ENCODE measurements at places on chromosomes 6 and 20.

DNA sequence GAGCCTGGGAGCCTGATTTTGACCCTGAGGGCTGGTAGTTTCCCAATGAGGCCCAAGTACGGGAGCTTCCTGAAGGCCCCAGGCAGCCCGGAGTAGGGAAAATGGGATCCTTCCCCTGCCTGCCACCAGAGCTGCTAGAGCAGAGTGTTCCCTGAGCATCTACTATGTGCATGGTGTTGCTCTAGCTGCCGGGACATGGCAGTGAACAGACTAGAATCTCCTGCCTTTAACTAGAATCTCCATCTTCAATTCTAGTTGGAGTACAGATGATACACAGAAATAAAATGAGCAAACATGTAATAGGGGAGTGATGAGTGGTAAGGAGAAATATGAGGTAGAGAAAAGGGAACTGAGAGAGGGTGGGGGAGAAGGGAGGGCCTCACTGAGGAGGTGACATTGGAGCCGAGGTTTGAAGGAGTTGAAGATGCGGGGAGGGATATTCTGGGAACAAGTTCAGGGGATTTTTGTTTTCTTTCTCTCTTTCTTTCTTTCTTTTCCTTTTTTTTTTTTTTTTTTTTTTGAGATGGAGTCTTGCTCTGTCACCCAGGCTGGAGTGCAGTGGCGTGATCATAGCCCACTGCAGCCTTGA, 18.5 kb downstream of the VSTM2L start:
- no peak for DNase-seq

DNA sequence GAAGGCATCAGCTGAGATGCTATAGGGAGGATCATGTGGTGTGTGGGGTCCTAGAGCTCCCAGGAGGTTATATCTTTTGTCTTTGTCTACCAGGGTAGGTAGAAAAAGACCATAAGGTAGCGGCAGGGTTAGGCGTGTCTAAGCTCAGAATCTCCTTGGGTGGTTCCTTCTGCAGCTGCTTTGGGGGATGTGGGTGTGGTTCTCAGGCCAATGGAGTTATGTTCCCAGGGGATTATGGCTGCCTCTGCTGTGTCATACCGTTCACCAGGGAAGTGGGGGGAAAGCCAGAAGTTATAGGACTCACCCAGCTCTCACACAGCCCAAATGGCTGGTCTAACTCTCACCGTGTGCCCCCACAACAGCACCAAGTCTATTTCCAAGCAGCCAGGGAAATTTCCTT, 107.4 kb upstream of the ADGRB3 start:
- DNase-seq = peak; percentile 6

GRCh38 chr20:23164176-23164601, 78.1 kb upstream of the CD93 start:
- no peak for DNase-seq

- DNase-seq = no peak
Measured at GRCh38 chr6:56515081-56515905, 127.4 kb downstream of the DST start.

- no peak for DNase-seq
Measured at GRCh38 chr6:712805-713204, 19.9 kb upstream of the EXOC2 start.

- DNase-seq = no peak
Measured at GRCh38 chr20:21229163-21229562, 74.0 kb upstream of the XRN2 start.

DNA sequence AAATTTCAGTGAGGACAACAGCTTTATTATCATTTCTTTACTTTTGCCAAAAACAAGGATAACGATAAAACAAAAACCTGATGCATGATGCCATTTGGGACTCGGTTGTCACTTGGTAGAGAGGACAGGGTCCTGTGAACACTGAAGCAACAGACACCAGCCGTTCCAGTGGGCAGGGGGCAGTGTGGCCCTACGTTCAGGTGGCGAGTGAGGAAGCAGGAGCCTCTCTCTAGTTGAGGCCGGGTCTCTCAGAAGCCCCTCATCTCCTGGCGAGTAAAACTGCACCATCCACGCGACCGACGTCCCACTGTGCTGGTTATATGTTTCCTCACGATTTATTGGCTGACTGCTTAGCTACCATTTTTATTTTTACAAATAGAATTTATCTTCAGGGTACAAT, 231.6 kb downstream of the THBS2 start:
- DNase-seq = no peak

- no peak for DNase-seq
Measured at GRCh38 chr6:125296471-125296870, 5.3 kb downstream of the HDDC2 start.

GRCh38 chr6:16956361-16956760, 145.5 kb upstream of the STMND1 start:
- DNase-seq = no peak

- DNase-seq = peak; percentile 5
Measured at GRCh38 chr6:80250391-80250997, 144.0 kb downstream of the BCKDHB start.

GRCh38 chr6:55569638-55570037, 9.4 kb downstream of the HMGCLL1 start:
- no peak for DNase-seq

- DNase-seq = no peak
Measured at GRCh38 chr6:75157336-75157735, 48.5 kb downstream of the COL12A1 start.

GRCh38 chr20:45067558-45067957, 33.4 kb downstream of the KCNS1 start:
- DNase-seq = no peak

- no peak for DNase-seq
Measured at GRCh38 chr6:135941275-135942025, 89.9 kb downstream of the PDE7B start.

DNA sequence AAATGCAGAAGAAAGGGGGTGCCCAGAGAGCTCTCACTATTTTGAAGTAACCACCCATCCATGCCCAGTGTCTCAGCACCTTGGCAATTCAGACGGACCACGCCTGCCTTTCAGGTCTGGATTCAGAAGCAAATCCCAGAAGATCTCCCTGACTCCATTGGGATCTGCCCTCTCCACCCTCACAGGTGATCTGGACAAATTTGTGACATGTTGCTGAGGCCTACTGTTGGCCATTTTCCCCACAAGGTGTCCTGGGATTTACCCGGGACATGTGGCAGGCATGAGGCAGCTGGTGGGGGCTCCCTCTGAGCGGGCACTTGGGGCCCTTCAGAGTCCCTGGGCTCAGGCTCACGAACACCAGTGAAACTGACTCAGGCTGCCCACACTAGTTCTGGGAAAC, 51.9 kb upstream of the IYD start:
- no peak for DNase-seq

DNA sequence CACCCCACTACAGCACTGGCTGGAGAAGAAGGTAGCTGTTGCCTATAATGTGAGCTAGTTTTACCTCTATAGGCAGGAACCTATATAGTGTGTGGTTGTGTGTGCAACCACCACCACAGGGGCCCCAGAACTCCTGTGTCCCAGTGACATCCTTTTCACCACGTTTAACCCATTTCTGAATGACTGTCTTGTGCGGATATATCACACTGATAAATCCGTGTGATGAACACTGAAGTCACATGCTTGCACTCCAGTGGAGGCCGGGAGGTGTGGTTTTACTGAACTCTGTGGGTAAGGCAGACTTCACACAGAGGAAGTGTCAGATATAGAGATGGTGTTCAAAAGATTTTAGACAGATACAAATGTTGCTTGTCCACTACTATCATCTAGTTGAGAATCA, 32.5 kb downstream of the SDHAF4 start:
- no peak for DNase-seq

DNA sequence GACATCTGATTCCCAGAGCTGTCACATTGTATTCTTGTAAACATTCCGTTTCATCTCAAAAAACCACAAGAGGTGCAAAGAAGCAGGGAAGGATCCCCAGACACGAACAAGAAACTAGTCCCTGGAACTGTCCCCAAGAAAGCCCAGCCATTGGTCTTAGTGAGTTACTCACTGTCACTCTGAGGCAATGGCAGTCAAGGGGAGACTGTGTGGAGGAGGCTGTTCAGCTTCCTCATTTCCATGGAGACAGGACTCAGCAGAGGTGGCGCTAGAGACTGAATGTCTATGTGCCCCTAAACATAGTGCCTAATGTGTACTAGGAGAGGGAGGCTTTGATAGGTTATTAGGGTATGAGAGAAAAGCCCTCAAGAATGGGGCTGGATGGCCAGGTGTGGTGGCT, 11.1 kb downstream of the ULBP1 start:
- DNase-seq = peak; percentile 69

GRCh38 chr20:23211164-23211563, 125.0 kb upstream of the CD93 start:
- DNase-seq = no peak

DNA sequence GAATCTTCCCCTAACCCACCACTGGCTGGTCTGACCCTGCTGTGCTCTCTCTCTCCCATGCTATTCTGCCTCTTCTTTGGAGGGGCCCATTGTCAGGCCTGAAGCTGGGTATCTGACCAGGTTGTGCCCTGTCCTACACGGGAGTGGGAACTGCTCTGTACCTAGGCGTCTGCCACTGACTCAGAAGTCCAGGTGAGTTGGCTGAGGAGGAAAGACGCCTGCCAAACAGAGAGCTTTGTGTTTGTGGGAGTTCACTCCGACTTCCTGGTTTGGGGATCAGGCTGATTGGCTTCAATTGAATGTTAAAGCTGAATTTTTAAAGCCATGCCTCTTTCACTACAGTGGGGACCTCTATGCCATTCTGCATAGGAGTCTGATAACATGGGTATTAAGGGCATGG, 136.0 kb downstream of the CCDC170 start:
- DNase-seq = no peak

GRCh38 chr6:69390125-69390524, 406.7 kb downstream of the LMBRD1 start:
- peak; percentile 18 for DNase-seq

- DNase-seq = no peak
Measured at GRCh38 chr20:57685146-57685758, 24.6 kb downstream of the PMEPA1 start.

DNA sequence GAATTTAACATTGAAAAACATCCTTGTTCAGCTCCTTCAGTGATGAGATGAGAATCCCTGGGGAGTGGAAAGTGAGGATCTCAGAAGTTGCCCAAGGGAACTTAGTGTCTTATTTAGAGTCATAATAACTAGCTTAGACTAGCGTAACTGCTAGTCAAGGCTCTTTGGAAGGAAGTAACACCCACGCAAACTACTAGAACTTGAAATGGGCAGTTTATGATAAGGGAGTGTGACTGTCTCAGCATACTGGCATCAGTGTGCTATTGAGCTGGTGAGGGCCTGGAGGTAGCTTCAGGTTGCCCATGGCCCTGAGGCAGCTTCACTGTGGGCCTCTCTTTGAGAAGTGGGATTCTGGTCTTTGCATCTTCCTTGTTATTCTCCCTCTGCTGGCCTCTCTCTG, 40.1 kb downstream of the SLX4IP start:
- peak; percentile 82 for DNase-seq

DNA sequence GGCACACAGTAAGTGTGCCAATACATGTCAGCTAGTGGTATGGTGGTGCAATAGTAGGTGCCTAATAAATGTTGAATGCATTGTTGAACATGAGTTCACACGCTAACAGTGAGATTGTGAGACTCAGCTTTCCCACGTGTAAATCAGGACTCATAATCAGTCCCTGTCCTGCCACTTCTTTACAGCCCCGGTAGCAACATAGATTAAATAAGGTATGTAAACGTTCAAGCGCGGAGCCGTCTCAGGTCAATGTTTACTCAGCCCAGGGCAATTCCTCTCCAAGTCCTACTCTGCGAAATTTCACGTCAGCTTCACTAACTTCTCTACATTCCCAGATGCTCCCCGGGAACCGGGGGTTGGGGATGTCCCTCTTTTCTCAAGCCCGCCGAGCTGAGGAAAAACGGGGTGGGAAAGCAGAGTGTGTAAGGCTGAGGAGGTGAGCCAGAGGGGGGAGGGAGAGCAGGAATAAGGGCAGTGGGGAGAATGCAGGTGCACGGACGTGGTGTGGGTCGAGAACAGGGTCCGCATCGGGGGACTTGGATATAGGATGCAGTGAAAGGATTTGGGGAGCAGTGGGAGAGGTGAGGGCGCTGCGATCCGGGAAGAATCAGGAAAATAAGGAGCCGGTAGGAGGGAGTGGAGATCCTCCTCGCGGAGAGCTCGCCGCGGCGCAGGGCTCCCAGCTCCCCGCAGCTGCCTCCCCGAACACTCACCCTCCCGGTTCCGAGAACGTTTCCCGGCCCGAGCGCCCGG, 544 bp upstream of the TP53INP2 start:
- peak; percentile 36 for DNase-seq

DNA sequence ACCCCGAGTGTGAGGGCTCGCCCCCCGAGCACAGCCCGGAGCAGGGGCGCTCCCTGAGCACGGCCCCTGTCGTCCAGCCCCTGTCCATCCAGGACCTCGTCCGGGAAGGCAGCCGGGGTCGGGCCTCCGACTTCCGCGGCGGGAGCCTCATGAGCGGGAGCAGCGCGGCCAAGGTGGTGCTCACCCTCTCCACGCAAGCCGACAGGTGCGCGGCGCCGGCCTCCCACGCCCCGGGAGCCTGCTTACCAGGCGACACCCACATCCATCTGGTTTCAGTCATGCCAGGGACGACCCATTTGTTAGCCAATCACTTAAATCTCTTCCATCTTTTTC, 73.5 kb upstream of the PBOV1 start:
- DNase-seq = no peak

- DNase-seq = no peak
Measured at GRCh38 chr6:170153436-170154319, 137.2 kb downstream of the DLL1 start.

DNA sequence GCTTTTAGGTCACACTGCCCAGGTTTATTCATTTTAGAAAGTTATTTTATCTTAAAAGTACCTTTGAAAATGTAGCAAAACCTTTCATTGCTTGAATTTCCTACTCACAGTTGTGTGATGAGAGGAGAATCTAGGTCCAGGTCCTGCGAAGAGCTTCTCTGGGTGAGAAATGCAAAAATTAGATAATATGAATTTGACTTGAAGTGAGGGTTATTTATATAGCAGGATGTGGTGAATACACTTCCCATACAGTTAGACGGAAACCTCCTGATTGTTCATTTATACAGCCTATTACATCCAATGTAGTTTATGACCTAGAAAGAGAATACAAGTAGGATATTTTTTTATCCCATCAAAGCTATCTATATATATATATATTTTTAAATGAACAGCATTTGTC, 30.5 kb downstream of the CDKAL1 start:
- peak; percentile 41 for DNase-seq
